ENCODE measurements at places on chromosomes 11 and 22.

- DNase-seq, result no peak
Observed at GRCh38 chr11:27388869-27389268, 25.9 kb upstream of the CCDC34 start.

DNA sequence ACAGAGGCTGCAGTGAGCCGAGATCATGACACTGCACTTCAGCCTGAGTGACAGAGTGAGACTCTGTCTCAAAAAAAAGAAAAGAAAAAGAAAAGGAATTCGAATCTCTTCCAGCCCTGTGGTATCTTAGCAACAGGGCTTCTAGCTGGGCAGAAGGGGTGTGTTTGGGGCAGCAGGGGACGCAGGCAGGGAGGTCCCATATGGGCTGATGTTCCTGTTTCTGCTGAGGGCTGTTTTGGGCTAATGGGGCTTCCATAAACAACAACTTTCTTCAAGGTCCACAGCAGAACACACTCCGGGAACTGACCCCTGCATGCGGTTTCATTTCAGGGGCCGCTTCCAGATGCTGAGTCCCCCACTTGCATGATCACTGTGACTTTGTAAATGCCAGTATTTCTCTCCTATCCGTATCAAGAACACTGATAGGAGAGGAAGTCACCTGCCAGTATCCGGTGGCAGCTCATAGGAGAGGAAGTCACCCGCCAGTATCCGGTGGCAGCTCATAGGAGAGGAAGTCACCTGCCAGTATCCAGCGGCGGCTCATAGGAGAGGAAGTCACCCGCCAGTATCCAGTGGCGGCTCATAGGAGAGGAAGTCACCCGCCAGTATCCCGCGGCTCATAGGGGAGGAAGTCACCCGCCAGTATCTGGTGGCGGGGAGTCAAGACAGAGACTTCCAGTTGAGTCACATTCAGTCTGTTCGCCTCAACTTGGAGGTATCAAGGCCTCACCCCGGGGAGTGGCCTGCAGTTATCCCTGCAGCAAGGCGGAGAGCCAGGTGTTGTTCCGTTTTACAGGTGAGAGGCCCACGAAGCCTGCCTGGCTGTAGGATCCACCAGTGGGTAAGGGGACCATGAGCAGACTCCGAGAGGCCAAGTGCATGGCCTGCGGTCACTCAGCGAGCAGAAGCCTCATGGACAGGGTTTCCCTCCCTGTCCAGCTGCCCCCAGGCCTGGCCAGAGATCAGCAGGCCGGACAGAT, 8.3 kb upstream of the FGF19 start:
- DNase-seq, result no peak

GRCh38 chr11:45045683-45046471, 95.2 kb upstream of the TP53I11 start:
- peak; percentile 47 for DNase-seq

DNA sequence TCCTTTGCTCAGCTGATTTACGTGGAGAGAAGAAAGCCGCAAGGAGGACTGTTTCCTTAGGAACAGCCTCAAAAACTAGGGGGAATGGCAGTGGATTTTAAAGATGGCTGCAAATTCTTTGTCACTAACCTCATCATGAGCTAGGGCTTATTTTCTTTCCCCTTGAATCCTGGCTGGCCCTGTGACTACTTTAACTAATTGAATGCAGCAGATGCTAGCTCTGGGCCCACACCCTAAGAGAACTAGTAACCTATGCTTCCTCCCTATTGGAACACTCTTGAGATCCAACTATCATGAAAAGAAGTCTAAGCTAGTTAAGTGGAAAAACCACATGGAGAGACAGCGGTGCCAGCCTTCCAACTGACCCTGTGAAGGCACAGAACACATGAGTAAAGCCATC, 421.3 kb upstream of the NARS2 start:
- no peak for DNase-seq

DNA sequence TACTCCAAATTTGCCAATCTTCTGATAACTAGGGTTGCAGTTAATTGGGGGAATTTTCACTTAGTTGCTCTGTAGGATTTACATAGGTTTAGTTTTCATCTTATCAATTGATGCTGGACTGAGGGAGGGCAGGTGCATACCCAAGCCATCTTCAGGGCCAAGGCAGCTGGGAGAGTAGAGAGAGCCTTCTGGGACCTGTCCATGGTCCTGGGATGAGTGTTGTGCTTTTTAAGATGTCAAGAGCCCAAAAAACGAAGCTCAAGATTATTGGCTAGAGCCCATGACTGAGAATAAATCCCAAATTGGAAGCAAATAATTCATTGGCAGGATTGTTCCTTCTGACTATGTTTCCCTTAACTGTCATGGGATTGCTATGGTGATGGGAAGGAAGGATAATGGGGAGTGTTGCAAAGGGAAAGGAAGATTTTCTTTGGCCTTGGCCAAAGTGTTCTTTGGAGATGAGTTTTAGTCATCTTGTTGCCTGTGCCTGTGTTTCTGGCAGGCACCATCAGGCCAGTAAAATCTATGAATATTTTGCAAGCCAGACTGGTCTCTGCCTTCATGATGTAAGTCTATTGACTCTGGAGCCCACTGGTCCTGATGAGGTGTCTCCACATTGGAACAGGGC, 4.5 kb downstream of the SLC22A6 start:
- DNase-seq, result no peak

DNA sequence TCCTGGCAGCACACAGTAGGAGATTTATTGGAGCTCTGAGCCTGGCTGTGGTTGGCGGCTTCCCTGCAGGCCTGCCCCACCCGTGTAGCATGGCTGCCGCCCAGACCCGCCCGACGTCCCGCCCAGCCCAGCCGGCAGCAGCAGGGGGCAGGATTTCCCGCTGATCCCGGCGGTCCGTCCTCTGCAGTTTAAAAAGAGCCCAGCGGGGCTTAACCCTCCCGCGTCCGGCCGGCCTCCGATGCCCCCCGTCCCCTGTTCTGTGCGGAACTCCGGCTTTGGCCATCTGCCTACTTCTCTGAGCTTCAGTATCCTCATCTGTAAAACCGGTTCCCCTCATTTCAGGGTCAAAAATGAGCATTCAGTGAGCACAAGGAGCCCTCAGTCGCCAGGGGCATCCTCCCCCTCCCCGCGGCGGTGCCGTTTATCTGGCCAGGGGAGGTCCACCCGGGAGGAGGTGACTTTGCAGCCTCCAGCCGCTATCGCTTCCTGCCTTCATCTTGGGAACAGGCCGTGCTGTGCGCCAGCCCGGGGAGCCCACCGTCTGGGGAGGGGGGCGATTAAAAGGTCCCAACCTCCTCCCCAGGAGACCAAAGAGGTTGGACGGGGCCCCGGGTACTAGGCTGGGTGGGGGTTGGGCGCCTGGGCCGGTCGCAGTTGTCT, at the start of gene GAS2L1:
Gene GAS2L1 (plus strand): TSS at position 476 of the 660 bp plus-strand sequence. CDS start 1,456 bp downstream, outside the sequence.
- peak; percentile 68 for DNase-seq

GRCh38 chr11:62777389-62777788, 6.2 kb downstream of the TAF6L start:
- no peak for DNase-seq

DNA sequence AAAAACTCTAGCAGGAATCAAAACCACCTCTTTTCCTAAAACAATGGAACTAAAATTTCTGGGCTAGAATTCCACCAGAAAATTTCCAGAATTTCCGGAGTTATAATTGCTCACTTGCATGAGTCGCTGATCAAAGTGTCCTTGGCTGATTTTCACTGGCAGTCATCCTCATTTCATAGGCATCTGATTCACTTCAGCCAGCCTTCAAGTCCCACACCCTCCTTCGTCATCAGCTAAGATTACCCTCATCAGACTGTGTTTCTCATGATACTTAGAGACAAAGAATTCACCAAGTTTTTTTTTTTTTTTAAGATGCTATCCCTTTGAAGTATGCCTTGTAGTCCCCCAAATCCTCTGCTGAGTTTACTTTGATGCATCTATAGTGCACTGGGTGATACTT, 71.5 kb upstream of the RAB38 start:
- DNase-seq, result peak; percentile 87

DNA sequence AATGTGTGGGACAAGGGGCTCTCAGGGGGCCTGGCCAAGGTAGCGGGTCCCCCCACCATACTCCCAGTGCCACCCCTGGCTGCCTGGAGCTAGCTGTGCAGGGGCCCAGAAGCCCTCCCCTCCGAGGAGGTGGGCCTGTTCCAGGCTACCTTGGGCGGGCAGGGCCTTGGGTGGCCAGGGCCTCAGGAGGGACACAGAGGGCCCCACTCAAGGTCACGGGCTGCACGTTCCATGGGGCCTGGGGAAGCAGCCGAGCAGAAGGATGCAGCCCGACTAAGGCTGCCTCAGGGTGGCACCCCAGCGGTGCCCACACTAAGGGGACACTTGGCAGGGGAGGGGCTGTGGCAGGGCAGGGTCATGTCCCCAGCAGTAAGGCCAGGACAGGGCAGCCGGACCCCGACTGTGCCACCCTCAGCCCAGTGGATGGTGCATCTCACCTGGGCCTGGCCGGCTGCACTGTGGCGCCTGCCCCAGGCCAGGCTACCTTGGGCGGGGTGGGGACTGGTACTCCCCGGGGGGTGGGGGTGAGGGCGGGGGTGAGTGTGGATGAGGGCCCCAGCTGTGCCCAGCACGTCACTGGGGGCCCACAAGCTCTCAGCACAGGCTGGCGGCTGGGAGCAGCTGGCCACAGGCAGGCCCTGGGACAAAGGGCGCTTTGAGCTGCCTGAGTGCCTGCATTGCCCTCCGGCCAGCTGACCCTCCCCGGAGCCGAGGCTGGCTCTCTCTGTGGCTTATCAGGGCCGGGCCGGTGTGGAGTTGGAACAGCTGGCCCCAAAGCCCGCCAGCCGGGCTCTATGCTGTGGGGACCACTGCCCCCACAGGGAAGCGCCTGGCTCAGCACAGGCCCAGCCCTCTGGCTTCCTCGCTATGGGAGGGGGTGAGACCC, 117.1 kb downstream of the KCNQ1 start:
- DNase-seq, result no peak

- no peak for DNase-seq
Observed at GRCh38 chr11:13465909-13466371, 2.9 kb upstream of the BTBD10 start.

GRCh38 chr11:118878163-118878563, 5.5 kb upstream of the CXCR5 start:
- no peak for DNase-seq

DNA sequence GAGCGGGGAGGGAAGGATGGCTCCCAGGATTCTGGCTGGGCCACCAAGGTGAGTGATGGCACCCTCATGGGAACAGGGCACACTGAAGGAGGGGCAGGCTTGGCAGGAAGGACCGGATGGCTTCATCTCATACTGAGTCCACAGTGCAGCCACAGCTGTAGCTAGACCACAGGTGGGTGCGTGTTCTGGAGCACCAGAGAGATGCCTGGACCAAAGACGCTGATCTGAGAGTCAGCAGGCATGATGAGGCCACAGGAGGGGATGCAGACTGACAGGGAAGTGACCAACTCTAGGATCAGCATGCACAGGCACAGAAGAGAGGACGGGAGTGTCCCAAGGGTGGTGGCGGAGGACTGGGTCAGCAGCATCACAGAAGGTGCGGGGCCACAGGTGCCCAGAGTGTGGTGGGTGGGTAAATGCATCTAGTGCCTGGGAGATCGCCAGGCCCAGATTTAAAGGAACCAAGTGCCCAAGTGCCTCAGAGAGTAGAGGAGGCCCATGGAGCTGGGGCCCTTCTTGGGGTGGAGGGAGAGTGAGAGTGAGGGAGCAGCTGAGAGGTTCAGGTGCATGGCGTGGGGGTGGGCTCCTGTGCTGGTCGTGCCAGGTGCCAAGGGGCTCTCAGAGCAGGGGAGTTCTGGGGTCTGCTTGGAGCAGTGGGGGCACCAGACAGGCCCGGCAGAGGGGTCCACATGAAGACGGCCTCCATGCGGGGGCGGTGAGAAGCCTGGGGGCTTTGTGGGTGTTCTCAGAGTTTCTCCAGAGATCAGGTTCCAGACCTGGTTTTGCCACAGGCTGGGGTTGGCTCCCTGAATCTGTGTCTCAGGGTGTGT, 113.7 kb downstream of the CEP164 start:
- no peak for DNase-seq

DNA sequence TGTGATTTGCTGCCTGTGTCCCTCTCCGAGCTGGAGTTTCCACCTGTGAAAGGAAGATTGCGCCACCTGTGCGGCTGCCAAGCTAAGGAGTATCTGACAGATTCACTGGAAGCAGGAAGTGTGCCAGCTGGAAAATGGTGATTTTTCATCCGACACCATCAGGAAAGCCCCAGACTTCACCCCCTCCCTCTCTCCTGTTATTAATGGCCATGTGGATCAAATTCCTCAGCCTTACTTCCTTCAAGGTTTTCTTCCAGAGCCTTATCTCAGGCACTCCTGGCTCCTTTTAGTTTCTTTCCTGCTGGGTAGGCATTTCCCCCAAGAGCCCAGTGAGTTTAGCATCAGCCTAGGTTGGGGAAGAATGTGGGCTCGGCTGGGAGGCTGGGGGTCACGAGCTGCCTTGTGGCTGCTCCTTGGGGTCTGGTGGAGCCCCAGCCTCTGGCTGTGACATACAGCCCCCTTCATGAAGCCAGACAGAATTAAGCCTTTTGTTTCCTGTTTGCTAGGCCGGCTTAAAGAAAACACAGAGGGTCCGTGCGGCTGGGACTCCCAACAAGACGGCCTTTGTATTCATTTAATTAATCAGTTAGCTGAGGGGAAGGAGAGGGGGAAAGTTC, 37.1 kb downstream of the PKNOX2 start:
- no peak for DNase-seq

DNA sequence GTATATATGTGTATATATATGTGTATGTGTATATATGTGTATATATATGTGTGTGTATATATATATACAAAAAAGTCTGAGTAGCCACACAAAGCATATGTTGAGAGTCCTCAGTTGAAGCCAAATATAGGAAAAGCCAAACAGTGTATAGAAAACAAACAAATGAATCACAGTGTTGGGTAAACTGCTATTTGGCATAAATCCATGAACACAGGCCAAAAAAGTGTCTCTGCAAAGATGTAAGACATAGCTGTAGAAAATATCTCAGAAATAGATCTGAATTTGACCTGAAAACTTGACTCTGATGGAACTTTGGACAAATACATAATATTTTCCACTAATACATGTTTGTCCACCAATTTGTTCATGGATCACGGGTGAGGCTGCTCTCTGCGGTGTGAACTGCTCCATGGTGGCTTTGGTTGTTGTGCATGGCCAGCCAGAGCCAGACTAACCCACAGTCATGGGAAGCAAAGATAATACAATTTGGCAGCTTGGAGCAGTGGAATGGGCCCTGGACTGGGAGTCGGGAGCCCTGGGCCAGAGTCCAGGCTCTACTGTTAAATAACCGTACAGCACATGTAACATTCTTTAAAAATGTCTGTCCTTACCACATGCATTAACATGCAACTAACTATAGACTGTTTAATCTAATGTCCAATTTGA, 76.9 kb upstream of the EED start:
- DNase-seq, result no peak

DNA sequence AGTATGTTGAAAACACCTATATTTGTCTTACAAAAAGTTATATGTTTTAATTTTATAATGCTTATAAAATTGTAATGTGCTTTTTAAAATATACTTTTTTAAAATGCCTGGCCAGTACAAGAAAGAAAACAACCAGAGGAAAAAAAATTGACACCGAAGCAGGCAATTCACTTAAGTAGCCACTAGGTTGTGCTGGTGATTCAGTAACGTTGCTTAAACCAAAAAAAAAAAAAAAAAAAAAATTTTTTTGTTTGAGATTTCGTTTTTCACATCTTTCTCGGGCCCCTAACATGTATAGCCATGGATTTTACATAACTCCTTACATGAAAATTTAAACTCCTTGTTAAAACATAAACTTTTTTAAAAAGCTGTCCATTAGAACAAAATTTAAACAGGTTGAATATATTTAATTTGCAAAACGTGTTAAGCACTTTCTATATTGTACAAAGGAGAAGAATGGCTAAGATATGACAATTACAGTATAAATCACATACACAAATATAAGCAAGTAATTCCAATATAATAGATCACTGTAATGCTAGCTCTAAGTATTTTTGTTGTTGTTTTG, 9.2 kb downstream of the OR8B4 start:
- DNase-seq, result peak; percentile 18
